ENCODE measurements at places on chromosomes 6 and 20.

- DNase-seq, result no peak
These were observed 6.6 kb downstream of the TDP2 start for GRCh38 chr6:24660105-24660504.

GRCh38 chr6:145544514-145544913, 190.8 kb downstream of the EPM2A start:
- DNase-seq, result no peak

GRCh38 chr6:136823128-136823660, 802 bp downstream of the PEX7 start:
- no peak for DNase-seq

GRCh38 chr20:38609815-38610214, 8.2 kb downstream of the ARHGAP40 start:
- DNase-seq, result no peak

DNA sequence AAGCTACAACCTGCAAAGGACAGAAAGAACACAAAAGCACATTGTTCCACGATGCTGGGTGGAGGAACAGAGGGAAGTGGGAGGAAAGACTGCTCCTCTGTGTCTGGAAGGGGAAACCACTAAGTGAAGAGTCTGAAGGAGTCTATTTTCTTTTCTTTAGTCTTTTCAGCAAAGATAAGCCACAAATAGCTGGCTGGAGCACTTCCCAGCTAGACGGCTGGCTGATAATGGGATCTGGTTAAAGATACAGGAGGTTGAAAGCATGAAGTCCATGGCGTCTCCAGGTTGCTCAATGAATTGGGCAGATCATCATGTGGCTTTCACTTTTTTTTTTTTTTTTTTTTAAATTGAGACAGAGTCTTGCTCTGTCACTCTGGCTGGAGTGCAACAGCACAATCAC, 154.0 kb upstream of the KCNG1 start:
- DNase-seq, result no peak

Measured in stimulated activated CD4-positive, alpha-beta T cell treated with anti-CD3 and anti-CD28 coated beads, Interleukin-2, amount 100 ng/mL, for 48 hours (primary cell).